ENCODE measurements at places on chromosomes 6 and 20. TPM values are rescaled to one million over a fixed set of nuclear protein-coding genes. Genes with fewer than 3 reads are reported as not detected.

GRCh38 chr6:44980841-44981240 is 347.3 kb upstream of the RUNX2 start:
- no peak for DNase-seq

- DNase-seq = no peak
Observed at GRCh38 chr6:30158475-30159040, 2.5 kb downstream of the TRIM10 start.

DNA sequence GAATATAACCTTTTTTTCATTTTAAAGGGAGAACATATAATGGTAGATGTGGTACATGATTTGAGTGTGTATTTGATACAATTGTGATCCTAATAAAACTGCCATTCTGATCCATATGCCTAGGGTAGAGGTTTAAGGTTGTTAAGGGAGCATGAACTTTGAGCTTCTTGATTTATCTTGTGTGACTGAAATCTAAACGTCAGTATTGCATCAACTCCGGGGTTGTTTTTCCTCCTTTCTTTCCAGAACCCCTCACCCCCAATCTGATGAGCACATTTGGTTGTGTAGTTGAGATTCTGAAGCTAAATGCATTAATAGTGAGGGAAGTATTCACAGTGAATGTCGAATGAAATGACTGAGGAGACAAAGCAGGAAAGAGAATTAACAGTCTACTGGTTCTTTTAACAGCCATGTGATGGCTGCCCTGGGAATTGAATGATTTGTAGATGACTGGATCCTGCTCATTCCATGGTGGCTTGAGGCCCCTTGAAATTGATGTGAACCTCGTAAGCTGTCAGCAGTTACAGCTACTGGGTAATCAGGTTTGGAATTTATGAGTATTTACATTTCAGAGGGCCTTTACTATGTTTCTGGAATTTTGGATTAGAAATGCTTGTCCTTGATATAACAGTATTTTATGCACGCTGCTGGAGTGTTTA is 44.8 kb downstream of the FARS2 start:
- DNase-seq = no peak

DNA sequence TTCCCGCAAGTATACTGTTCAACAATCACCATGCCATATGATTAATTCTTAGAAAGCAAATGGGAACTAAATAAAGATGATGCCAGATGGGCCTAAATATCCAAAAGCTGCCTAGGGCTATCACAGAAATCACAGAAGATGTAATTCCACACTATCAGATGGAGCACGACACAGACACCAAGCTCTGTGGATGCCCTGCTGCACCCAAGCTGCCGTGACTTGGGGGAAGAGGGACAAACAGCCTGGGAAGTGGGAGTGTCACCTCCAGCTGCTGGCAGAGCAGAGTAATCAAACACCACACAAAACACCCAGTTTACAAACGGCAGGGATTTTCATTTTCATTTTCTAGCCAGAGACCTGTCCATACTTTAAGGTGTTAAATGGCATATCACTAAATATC is 35.7 kb downstream of the PDE10A start:
- no peak for DNase-seq

DNA sequence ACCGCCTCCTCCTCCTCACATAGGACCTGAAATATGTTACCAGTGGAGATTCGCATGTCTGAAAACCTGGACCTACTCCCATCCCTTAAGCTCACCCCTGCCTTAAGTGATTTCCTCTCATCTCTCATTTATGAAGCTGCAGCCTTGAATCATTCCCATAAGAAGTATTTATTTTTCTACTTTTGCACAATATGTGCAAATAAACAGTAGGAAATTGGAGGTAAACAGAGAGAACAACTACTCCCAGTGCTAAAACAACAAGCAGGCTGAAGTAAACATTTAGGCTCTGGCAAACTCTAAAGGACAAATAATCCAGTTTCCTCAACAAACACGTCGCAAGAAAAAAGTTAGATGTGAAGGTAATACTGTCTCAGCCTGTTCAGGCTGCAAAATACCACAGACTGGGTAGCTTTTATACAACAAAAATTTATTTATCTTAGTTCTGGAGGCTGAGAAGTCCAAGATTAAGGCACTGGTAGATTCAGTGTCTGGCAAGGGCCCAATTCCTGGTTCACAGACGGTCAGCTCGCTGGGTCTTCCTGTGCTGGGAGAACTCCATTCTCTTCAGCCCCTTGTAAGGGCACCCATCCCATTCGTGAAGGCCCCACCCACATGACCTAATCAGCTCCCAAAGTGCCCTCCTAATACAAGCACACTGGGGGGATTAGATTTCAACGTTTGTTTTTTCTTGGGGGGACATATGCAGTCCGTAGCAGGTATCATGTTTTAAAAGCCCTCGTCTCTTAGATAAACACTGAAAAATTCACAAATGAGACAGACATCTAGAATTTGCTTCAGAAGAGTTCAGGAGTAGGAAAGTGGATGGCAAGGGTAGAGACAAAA is 15.6 kb downstream of the SPATA2 start:
- no peak for DNase-seq

The SLC2A4RG gene
- 6.5 TPM for total RNA-seq

The SUMO4 gene
- total RNA-seq = 1.2 TPM

- DNase-seq = peak; percentile 94
Observed at GRCh38 chr6:34370361-34370760, 22.1 kb downstream of the NUDT3 start.

The FRMD1 gene
- not detected for total RNA-seq

DNA sequence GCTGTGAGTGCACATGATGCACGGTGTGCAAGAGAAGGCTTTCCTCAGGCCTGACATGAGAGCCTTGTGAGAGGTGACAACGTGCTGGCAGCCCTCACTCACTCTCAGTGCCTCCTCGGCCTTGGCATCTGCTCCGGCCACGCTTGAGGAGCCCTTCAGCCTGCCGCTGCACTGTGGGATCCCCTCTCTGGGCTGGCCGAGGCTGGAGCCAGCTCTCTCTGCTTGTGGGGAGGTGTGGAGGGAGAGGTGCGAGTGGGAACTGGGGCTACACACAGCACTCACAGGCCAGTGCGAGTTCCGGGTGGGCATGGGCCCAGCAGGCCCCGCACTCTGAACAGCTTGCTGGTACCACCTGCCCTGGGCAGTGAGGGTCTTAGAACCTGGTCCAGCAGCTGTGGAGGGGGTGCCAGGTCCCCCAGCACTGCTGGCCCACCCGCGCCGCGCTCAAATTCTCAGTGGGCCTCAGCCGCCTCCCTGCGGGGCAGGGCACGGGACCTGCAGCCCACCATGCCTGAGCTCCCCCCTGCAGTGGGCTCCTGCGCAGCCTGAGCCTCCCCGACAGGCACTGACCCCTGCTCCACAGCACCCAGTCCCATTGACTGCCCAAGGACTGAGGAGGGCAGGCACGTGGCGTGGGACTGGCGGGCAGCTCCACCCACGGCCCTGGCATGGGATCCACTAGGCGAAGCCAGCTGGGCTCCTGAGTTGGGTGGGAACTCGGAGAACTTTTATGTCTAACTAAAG is 74.9 kb upstream of the BMP5 start:
- DNase-seq = no peak

DNA sequence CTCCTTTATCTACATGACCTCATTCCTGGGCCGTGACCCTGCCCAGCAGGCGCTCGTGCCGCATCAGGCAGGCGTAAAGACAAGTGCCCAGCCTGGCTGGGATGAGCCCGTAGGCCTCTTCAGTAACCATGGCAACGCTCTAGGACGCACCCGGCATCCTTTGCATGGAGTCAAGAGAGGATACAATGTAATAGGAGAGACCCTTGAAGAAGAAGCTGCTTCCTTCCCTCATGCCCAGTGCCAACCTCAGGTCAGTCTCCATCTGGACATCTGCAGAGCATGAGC is 5.0 kb upstream of the LSM14B start:
- no peak for DNase-seq

The XKR7 gene
- total RNA-seq = under 0.01 TPM

The RAB44 gene
- total RNA-seq = not detected

GRCh38 chr20:24385547-24385946 is 83.9 kb upstream of the SYNDIG1 start:
- DNase-seq = no peak

The RIPOR3 gene
- 0.20 TPM for total RNA-seq

GRCh38 chr6:46136831-46137230 is 7.0 kb downstream of the ENPP4 start:
- no peak for DNase-seq

GRCh38 chr20:15012566-15012965 is 675.2 kb upstream of the FLRT3 start:
- no peak for DNase-seq

The RBBP8NL gene
- not detected for total RNA-seq

The CABLES2 gene
- total RNA-seq = 0.44 TPM

The TRERF1 gene
- total RNA-seq = not detected

The KHDC1L gene
- total RNA-seq = not detected

The WFDC12 gene
- not detected for total RNA-seq

The LY86 gene
- not detected for total RNA-seq

The TGM3 gene
- total RNA-seq = not detected

The SMOC2 gene
- total RNA-seq = not detected

DNA sequence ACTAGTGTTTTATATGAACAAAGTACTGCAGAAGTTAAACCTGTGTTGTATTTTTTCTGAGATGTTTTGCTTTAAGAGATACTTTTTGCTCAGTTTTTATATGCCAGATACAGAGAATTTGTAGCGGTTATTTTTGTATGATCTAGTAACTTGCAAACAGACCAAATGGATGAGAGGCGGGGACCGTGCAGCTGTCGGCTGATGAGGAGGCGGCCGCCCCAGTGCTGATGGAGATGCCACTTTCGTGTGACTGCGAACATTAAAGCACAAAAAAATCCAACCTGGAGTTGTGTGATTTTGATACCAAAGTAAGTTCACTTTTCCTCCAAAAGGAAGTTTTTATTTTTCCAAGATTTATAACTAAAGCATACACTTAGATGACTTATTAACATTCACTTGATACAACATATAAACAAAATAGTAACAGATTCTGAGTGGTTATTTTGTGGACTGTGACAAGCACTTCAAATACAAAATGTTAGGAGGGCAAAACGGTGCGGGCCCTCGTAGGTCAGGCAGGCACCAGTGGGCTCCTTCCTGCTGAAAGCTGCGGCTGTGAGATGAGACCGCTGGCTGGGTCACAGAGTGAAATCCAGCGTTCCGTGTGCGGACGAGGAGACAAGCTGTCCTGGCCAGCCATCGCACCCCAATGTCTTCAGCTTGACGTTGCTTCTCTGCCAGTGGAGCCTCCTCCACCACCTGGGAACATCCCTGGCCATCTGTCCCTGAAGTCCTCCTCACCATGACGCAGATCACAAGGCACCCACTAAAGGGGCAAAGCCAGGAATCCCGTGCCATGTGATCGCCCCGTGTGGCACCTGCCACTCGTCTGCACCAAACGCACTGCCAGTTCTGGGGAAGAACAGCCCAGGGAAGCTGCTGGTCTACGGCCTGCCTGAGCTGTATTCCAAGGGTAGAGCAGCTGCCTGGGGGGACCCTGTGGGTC is 4.0 kb upstream of the OGFR start:
- no peak for DNase-seq

DNA sequence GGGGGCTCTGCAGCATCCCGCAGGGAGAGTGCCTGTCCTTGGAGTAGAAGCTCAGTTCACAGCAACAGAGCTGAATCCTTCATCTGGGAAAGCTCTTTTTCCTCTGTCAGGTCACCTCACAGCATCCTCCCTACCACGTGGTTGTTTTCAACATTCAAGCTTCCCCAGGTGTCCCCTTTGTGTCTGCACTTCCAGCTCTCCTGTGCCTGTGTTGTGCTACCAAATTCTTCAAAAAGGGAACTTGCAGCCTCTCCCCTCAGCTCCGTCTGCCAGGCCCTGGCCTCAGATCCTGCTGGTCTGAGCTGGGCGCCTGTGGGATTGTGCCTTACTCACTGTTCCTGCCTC is 108.4 kb downstream of the FOXF2 start:
- no peak for DNase-seq

Measured in lung microvascular endothelial cell (primary cell).